Breast epithelium (tissue), 4 donors: ENCODE measurements at places on chromosomes 1 and 21. TPM values are rescaled to one million over a fixed set of nuclear protein-coding genes. Genes with fewer than 3 reads are reported as not detected.

DNA sequence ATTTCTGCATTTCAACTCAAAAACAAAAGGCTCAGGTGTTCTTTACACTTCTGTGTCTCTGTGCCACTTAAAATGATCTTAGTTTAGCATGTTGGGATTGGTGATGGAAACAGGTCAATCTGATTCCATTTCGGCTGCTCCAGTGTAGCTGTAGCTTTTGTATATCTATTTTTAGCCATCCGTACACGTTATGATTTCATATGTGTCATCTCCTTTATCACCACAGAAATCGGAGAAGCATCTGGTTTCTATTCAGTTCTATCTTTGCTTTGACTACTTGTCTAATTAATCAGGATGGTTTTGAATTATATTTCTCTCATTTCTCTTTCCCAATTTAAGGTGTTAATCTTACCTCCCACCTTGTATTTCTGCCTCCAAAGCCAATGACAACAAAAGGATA is 41.1 kb downstream of the RGS21 start:
- no peak for DNase-seq
- no peaks in the 10 kb centered on the region for H3K27me3 ChIP-seq
- no peaks in the 10 kb centered on the region for H3K4me1 ChIP-seq
- no peak overlapping the region for H3K4me3 ChIP-seq
- H3K27ac ChIP-seq, result no peak overlapping the region
- no peaks in the 10 kb centered on the region for H3K36me3 ChIP-seq

FAAH gene
- total RNA-seq, result 18.1 TPM

DNA sequence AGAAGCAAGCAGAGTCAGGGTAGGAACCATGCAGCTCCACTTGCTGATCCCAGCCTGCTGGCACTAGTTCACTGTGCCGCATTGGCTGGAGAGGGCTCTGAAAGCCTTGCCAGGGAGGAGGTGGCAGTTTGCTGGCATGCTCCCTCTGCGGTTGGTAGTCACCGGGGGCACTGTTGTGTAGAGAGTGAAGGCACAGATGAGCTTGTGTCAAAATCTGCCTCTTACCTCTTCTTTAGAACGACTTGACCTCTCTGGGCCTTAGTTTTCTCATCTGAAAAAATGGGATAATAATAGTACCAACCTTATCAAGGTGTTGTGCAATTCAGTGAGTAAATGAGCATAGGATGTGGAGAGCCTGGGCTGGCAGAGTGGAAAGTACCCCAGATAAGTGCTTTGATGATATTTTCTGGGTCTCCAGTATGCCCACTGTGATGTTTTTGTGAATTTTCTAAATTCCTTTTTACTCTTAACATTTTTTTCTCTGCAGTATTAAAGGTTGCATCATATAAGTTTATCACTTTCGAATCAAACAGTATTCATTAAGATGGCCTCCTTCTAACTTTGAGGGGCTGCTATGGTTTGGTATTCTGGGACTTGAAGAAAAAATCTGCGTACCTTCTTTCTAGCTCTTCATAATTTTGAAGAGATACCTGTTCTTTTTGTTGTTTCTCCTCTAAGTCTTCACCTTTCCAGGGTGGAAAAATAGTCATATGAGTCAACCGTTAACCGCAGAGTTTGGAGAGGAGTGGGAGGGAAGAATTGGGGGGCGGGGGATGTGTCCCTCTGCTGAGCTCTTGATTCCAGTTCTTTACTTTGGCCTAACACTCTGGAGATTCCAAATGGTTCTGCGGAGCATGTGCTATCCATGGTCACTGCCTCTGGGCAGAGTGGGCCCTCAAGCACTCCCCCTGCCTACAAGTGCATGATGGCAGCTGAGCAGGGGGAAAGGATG is 26.8 kb downstream of the SZRD1 start:
- no peak overlapping the region for H3K27ac ChIP-seq
- peaks cover 10% of the 10 kb centered on the region for H3K4me1 ChIP-seq
- H3K36me3 ChIP-seq, result no peaks in the 10 kb centered on the region
- no peak for DNase-seq

DNA sequence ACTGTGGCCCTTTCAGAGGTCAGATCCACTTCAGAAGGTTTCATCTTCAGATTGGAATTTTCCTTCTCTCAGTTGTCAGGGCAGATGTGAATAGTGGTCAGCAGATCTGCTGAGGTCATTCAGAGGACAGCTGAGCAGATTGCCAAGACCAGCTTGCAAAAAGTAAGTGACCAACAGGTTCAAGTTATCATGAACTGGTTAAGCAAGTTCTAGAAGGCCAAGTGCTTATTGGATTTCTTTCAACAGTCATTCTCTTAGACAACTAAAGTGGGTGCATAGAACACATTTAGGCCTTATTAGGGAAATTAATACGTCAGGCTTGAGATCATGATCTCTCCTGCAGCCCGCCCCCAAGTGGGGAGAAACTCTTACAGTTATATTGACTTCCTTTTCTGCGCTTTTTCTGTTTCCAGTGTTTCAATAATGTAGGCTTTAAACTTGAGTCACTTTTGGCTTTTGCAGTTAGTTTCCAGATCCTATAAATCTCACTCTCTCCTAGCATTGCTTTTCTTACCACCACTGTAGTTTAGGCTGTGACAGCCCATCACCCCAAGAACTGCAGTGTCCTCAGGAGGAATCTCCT is 96.4 kb downstream of the C1orf21 start:
- H3K27me3 ChIP-seq, result no peaks in the 10 kb centered on the region
- DNase-seq, result no peak
- peak overlapping the region; percentile 64 for H3K27ac ChIP-seq
- no peaks in the 10 kb centered on the region for H3K36me3 ChIP-seq

PDZK1IP1 gene
- total RNA-seq, result 2.2 TPM

CHTOP gene
- 112 TPM for total RNA-seq

DNA sequence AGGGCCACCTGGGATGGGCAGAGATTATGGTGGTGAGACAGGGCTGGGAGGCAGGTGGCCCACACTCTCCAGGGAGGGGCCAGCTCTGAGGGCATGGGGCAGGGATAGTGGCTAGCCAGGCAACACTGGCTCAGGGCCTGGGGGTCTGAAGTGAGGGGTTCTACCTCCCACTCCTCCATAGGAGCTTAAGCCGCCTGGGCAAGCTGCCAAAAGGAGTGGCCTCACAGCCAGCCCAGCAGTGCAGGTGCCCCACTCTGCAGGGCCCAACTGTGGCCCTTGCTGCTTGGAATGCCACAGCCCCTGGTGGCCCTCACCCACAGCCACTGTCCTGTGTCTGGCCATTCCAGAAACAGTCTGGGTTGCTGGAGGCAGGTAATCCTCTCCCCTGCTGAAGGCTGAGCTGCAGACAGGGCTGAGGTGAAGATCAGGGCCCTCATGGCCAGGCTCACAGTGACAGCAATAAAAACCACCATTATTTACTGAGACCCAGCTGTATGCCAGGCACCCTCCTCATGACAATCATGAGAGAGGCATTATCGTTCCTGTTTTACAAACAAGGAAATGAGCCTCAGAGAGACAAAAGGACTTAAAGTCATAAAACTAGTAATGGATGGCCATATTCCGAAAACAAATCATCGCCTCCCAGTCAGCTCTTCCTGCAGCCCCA is 31.0 kb downstream of the KIF21B start:
- H3K27me3 ChIP-seq, result no peaks in the 10 kb centered on the region
- no peak overlapping the region for H3K27ac ChIP-seq
- DNase-seq, result no peak
- no peak overlapping the region for H3K4me3 ChIP-seq

- H3K4me3 ChIP-seq, result no peak overlapping the region
- peaks cover 18% of the 10 kb centered on the region for H3K27me3 ChIP-seq
- H3K4me1 ChIP-seq, result peaks cover 5% of the 10 kb centered on the region
- DNase-seq, result no peak
Measured at GRCh38 chr21:45892916-45893739, 88.4 kb upstream of the COL6A1 start.

GRCh38 chr1:78171736-78172590 is 126.2 kb downstream of the GIPC2 start:
- DNase-seq, result no peak
- H3K4me1 ChIP-seq, result no peaks in the 10 kb centered on the region
- H3K27me3 ChIP-seq, result no peaks in the 10 kb centered on the region
- no peak overlapping the region for H3K4me3 ChIP-seq
- H3K27ac ChIP-seq, result no peak overlapping the region

NTMT2 gene
- not detected for total RNA-seq

GBP4 gene
- total RNA-seq, result 4.2 TPM

GRCh38 chr1:155170101-155170785 is 2.9 kb downstream of the KRTCAP2 start:
- H3K4me1 ChIP-seq, result peaks cover 3% of the 10 kb centered on the region
- H3K27me3 ChIP-seq, result no peaks in the 10 kb centered on the region
- no peak overlapping the region for H3K27ac ChIP-seq
- no peak overlapping the region for H3K4me3 ChIP-seq

AADACL4 gene
- total RNA-seq, result not detected

ACOT7 gene
- 12.8 TPM for total RNA-seq

DNA sequence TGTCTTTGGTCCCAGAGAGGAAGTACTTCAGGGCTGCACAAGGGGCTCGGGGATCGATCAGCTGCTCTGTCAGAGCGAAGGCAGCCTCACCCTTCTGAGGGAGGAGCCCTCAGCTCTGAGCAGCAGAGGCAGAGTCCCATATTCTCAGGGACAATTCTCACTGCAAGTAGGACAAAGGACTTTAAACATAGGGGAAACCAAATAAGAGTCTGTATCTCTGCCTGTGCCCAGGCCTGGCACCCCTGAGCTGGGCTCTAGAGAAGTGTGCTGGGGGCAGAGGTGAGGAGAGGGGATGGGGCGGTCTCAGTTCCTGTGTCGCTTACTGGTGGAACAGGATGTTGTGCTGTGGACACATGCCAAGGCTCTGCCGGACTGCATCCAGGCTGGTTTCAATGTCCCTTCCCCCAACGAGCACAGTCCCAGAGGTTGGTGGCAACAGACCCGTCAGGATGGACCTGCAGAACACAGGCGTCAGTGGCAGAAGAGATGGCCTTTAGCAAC is 76.6 kb downstream of the ABCA4 start:
- peak overlapping the region; percentile 7 for H3K4me3 ChIP-seq
- peak overlapping the region; percentile 80 for H3K27ac ChIP-seq
- peak; percentile 84 for DNase-seq
- peaks cover 19% of the 10 kb centered on the region for H3K4me1 ChIP-seq
- H3K36me3 ChIP-seq, result no peaks in the 10 kb centered on the region

XCL1 gene
- 0.33 TPM for total RNA-seq

GRCh38 chr1:24562625-24563024 is 6.7 kb downstream of the NCMAP start:
- H3K4me1 ChIP-seq, result no peaks in the 10 kb centered on the region
- H3K27me3 ChIP-seq, result no peaks in the 10 kb centered on the region
- peak; percentile 53 for DNase-seq
- H3K27ac ChIP-seq, result peak overlapping the region; percentile 48
- no peak overlapping the region for H3K4me3 ChIP-seq

GRCh38 chr1:54547601-54548388 is at the start of gene ACOT11:
Gene ACOT11, plus strand, starts transcription at chr1:54548228. Its CDS starts 82 bp downstream, at chr1:54548310.
- DNase-seq, result peak; percentile 71
- peak within 1 kb of the TSS; percentile 26 for H3K4me3 ChIP-seq
- H3K27ac ChIP-seq, result peak within 1 kb of the TSS; percentile 73

POGZ gene
- total RNA-seq, result 37.0 TPM

NCF2 gene
- 13.0 TPM for total RNA-seq

DNA sequence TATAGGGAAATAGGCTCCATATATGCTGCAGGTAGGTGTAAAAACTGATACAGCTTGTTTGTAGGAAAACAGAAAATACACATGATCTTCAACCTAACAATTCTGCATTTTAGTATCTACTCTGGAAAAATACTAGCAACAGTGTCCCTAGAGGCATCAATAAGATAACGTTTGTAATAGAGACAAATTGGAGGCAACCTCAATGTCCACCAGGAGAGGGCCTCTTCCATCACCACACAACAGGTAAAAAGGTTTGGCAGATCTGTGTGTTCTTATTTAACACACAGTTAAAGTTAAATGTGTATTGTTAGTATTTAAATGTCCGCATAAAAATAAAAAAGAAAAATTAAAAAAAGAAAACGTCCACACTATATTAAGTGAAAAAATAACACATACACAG is 5.4 kb downstream of the EIF2D start:
- no peak overlapping the region for H3K4me3 ChIP-seq
- H3K27ac ChIP-seq, result no peak overlapping the region
- DNase-seq, result no peak

SEMA4A gene
- total RNA-seq, result 21.5 TPM

SLC2A5 gene
- total RNA-seq, result 2.3 TPM

- H3K4me1 ChIP-seq, result no peaks in the 10 kb centered on the region
- H3K4me3 ChIP-seq, result no peak overlapping the region
- DNase-seq, result no peak
- H3K27ac ChIP-seq, result no peak overlapping the region
- H3K36me3 ChIP-seq, result no peaks in the 10 kb centered on the region
Measured at GRCh38 chr1:47411436-47411835, 4.6 kb upstream of the FOXE3 start.

DNA sequence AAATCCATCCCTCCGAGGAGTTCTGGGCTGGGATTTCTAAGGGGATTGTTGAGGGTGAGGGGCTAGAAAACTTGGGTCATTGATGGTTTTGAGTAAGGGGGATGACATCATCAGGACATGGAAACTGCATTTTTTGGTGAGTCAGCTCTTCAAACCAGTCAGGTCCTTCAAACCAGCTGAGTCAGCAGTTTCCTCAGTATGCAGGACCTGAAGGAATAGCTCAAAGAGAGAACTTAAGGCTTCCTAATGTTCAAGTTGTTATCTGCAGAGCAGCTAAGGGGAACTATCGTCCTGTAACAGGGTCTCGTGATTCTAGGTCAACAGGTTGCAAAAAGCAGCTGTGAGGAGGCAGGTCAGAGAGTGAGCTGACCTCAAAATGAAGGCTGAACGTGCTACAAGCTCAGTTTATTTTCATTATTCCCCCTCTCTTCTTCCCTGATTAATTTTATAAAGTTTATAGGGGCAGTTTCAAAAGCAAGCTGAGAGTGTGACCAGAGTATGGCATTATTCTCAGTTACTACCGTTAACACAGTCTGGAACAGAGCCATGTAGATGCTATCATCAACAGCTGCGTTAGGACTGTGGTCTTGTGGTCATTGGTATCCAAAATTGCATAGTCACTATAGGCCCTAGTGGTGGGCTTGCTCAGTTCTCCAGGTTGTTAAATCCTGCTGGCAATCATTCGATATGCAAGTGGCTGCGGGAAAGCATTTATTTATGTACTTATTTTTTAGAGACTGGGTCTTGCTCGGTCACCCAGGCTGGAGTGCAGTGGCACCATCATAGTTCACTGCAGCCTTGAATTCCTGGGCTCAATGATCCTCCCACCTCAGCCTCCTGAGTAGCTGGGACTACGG is 10.7 kb upstream of the SDC3 start:
- H3K27ac ChIP-seq, result no peak overlapping the region
- H3K27me3 ChIP-seq, result no peaks in the 10 kb centered on the region
- peak; percentile 2 for DNase-seq
- H3K4me3 ChIP-seq, result no peak overlapping the region

DNA sequence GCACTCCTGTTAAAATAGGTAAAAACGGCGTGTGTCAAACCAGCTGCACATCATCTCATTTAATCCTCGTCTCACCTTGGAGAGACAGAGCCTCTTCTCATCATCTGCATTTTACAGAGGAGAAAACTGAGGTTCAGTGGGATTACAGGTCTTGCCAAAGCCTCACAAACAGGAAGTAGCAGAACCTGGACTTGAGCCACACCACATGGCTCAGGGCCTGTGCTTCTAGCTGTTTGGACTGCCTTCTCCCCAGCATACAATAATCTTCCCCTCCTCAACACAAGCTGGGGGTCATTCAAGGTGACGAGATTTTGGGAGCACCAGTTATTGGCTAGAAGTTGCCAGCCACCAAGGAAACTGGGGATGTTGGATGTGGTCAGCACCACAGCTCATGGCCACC is 167.9 kb upstream of the ZC3H12A start:
- H3K36me3 ChIP-seq, result no peaks in the 10 kb centered on the region
- no peak overlapping the region for H3K4me3 ChIP-seq
- H3K4me1 ChIP-seq, result peaks cover 6% of the 10 kb centered on the region
